ENCODE measurements at places on chromosomes 7 and 10. TPM values are rescaled to one million over a fixed set of nuclear protein-coding genes. Genes with fewer than 3 reads are reported as not detected.

The CFTR gene
- not detected for total RNA-seq

The AGMO gene
- 0.46 TPM for total RNA-seq

The COPS6 gene
- 130 TPM for total RNA-seq

DNA sequence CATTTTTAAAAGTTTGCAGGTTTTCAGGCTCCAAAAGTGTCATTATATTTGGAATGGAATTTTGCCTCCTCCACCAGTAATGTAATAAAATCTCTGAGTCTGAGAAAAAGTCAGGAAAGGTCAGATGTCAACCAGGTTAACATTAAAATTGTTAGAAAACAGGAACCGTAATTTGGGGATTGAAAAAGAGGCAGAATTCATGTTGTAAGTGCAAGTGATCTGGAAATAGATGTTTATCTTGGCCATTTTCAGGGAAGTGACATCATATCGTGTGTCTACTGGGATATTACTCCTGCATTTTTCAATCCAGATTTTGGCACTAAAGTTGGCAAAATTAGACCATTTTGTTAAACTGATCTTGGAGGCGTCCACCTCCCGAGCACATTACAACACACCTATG lies 428.5 kb upstream of the MGMT start:
- no peak for DNase-seq

- DNase-seq = no peak
Measured at GRCh38 chr10:85317827-85318226, 989.4 kb downstream of the CCSER2 start.

All from heart right ventricle (tissue), 16 donors.